ENCODE measurements at places on chromosomes 1 and 21.

- DNase-seq: no peak
These were observed 476.6 kb downstream of the SETD4 start for GRCh38 chr21:35583566-35584216.

DNA sequence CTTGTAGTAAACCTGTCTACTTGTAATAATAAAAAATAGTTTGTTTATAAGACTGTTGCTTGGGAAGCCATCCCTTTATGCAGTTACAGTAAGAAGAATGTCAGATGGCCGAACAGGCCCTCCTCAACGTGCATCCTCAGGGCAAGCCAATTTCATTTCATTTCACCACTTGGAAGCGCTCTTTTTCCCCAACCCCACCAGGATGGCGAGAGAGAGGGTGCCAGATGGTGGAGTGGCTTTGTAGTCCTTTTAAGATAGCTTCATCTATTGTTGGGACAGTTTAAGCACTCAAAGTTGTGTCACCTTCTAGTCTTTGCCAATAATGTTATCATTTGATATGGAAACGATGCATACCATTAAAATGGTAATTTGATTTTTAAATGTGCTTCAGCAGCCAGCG, 356.3 kb upstream of the CAMK1G start:
- no peak for DNase-seq

DNA sequence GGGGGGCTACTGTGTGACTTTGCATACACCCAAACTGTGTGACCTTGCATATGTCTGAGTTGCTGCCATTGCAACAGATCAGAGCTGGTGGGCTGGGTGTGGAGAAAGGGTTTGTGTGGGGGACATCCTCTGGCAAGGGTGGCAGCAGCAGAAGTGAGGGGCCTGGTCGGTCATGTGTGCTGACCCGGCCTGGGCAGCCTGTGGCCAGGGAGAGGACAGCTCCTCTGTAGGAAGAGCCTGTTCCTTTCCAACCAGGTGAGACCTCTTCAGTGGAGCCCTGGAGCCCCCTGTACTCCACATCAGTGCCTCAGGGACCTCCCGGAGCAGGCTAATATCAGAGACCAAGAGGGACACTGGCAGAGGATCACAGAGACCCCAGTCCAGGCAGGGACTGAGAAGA, 8.3 kb downstream of the PCSK9 start:
- DNase-seq: no peak

DNA sequence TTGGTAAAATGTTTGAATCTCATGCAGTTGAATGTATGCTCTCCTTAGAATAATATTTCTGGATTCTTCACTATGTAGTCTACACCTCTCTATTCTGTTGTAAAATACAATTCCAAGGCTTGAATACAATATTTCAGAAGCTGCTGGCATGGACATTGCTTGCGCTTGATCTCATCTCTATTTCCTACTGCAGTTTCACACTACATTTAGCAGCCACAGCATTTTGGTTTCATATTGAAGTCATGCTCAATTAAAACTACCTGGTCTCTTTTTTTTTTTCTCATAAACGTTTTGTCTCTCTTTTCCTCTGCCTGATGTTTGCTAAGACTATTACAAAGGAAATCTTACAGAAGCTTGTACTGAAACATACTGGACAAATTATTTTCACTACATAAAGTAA, 631.0 kb upstream of the TMPRSS15 start:
- no peak for DNase-seq

- DNase-seq: no peak
These were observed 9.7 kb downstream of the MX1 start for GRCh38 chr21:41435706-41436105.

DNA sequence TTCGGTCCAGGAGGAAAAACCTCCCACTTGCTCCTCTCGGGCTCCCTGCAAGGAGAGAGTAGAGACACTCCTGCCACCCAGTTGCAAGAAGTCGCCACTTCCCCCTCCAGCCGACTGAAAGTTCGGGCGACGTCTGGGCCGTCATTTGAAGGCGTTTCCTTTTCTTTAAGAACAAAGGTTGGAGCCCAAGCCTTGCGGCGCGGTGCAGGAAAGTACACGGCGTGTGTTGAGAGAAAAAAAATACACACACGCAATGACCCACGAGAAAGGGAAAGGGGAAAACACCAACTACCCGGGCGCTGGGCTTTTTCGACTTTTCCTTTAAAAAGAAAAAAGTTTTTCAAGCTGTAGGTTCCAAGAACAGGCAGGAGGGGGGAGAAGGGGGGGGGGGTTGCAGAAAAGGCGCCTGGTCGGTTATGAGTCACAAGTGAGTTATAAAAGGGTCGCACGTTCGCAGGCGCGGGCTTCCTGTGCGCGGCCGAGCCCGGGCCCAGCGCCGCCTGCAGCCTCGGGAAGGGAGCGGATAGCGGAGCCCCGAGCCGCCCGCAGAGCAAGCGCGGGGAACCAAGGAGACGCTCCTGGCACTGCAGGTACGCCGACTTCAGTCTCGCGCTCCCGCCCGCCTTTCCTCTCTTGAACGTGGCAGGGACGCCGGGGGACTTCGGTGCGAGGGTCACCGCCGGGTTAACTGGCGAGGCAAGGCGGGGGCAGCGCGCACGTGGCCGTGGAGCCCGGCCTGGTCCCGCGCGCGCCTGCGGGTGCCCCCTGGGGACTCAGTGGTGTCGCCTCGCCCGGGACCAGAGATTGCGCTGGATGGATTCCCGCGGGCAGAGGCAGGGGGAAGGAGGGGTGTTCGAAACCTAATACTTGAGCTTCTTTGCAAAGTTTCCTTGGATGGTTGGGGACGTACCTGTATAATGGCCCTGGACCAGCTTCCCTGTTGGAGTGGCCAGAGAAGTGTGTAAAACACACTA, 45.3 kb downstream of the MRPL39 start:
- no peak for DNase-seq

DNA sequence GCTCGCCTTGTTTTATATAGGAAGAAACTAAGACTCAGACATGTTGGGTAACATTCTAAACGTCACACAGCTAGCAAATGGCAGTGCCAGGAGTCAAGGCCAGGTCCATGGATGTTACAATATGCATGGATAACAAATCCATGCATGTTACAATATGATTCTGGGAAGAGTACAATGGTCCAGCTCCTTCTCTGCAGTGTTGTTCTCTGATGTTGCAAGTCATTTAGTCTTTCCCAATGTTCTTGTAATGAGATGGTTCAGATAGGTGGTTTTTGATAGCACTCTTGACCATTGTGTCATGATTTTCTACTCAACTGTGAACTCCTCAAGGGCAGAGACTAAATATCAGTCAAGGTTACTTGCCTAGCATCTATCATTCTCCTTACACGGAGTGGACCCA, 15.7 kb upstream of the LRRN2 start:
- DNase-seq: no peak

DNA sequence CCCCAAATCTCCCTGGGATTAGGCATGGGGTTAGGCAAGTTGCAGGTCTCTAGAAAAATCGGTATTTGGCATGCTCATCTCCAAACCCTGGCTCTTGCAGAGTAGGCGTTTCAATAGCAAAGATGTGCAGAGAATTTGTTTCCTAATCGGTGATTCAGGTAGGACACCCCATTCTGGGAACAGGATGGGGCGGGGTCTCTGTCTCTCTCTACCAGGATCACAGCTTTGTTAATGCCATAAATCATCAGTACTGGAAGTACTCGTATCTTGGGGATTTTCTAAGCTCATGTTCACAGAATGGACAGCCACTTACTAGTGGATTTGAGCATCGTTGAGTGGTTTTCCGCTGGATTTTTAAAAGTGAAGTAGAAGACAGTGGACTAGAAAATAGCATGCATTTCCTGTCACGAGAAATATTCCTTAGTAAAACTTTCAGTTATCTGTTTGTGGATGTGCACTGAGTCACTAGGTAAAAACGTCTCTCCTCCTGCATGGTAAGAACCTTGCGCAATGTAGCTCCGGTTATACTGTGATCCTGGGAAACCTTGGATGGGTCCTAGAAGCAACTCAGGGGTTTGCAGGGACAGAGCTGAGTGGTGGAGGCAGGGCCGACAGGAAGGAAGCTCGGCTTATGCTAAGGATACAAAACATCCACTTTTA, 5.1 kb downstream of the TMEM51 start:
- no peak for DNase-seq

DNA sequence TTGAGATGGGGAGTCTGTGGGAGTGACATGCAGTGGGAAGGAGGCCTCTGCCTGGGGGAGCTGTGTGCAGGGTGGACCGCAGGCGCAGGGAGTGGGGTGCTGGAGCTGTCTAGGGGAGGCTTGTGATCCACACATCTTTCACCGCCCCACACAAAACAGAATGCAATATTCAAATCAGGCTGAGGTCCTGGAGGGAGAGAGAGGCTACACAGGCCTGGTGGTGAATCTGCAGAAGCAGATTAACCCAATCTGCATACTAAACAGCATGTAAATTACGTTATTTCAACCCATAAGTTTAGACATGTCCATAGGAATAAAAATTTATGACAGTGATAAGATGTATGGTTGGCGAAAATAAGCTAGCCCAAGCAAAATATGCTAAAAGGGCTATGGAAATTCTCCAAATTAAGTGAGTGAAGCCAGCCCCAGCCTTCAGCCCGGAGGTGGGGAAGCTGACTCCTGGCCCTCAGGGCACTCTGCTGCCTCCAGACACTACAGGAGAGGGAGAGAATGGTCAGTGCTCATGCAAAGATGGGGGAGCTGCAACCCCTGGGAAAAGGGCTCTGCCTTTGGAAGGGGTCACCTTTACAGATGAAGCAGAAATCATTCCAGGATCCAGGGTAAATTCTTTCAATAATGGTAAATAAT, 156.2 kb upstream of the CTTNBP2NL start:
- no peak for DNase-seq

DNA sequence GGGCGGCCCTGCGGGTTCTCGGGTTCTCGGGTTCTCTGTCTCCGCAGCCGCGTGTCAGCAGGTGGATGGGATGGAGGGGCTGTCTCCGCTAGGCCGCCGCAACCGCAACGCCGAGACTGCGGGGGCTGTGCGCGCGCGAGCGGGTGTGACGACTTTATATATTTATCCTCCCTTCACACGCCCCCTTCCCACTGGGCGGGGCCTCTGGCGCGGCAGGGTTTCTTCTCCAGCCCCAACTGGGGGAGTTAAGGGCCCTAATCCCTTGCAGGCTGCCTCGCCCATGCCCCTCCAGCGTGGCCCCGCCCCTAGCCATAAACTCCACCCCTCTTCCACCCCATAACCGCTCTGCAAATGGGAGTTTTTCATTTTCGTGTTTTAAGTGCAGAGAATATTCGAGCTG, 3.4 kb downstream of the IGSF21 start:
- DNase-seq: no peak

GRCh38 chr1:220221269-220221668, 51.0 kb downstream of the RAB3GAP2 start:
- no peak for DNase-seq

GRCh38 chr1:184322253-184322652, 64.6 kb upstream of the C1orf21 start:
- DNase-seq: no peak

DNA sequence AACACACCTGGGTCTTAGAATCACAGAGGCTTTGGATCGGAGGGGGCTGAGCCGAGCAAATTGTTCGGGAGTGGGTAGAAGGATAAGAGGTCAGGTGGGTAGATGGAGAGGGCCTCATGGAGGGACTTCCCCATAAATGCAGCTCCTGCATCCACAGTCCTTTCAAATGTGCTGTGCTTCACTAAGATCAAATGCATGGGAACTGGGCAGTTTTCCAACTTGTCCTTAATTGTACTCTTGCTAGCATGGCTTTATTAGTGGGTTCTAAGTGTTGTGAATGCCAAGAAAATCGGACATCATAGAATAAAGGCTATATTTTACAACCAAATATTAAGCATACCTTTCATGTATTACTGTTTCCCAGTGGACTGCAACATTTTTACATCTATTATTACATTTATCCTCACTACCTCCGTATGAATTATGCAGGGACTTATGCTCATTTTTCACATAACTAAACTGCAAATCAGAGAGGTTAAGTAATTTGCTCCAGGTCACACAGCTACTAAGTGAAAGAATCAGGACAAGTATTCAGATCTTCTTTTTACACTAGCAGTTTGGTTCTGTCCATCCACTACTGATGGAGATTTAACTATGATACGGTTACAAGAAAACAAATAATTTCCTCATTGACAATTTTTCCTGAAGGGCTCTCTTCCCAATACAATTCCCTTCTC, 174.5 kb upstream of the RUNX1 start:
- DNase-seq: no peak

DNA sequence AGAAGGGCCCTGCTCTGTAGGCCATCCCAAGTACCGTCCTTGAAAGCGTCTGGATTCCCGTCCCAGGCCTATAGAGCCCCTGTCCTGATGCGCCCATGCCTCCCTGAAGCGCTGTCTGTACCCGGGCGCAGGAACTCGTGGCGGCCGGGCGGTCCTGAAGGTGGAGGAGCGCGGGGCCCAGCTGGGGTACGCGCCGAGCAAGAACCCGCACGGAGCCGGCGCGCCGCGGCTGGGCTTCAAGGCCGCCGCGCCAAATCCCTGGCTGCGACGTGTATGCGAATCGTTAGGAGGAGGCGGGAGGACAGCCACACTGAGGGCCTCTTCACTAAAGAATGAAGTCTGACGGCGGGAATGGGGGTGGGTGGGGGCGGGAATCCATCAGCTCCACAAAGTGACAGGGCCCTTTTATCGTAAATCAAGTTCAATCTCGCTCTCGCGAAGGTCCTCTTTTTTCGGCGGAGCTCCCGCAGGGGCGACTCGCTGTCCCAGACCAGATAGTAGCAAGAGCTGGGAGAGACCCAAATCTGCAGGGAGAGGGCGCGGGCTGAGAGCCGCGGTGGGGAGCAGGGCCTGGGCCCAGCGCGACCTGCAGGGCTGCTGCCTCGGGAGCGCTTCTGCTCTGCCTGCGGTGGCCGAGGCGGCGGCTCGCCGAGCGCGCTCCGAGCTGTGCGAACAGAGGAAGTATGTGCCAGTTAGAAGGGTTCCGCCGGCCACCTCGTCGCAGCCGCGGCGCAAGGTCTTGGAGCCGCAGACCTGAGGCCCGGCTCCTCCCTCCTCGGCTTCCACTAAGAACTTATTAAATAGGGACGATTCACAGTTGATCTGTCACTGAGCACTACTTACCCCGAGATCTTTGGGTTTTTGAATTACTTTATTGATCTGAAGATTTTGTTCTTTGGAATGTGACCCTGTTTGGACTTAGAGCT, 10.4 kb downstream of the BARHL2 start:
- no peak for DNase-seq

- DNase-seq: no peak
These were observed 25.2 kb upstream of the PCBP3 start for GRCh38 chr21:45618287-45618686.

All from caudate nucleus (tissue), 63 donors.